ENCODE measurements at places on chromosomes 7 and 10.

- DNase-seq = no peak
Measured at GRCh38 chr10:128080231-128080630, 46.0 kb downstream of the MKI67 start.

GRCh38 chr10:92569071-92569470 lies 4.8 kb downstream of the IDE start:
- no peak for DNase-seq

GRCh38 chr10:3136336-3136735 lies 36.2 kb downstream of the PITRM1 start:
- no peak for DNase-seq

DNA sequence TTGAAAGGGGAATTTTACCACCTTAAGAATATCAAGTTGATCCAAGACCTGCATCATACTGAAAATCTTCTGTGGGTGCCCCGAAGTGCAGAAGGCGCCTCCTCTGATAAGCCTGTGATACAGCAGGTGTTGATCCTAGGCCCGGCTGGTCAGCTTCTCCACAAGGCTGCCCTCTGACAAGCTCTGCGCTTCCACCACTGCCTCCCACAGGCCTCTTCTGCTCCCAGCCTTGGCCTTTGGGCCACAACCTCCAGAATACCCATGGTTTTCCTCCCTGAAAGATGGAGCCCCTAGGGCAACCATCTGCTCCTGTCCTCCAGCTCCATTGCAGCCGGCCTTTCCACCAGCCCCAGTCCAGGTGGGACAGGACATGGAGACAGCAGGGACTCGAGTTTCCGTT lies 5.6 kb upstream of the OGDHL start:
- no peak for DNase-seq

DNA sequence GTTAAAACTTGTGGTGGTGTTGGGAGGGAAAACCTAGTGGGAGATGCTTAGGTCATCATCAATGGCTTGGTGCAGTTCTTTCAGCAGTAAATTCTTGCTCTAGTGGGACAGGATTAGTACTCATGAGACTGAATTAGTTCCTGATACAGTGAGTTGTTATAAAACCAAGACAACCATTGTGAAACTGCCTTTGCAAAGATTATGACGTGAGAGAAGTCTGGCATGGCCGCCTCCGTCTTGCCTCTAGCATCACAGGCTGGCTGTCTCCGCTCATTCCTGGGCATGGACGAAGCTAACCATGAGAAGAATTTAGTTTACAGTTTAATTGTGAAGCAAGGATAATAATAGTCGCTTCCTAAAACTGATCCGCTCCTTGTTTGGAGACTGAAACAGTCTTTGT lies 186.4 kb downstream of the KIF20B start:
- DNase-seq = no peak

DNA sequence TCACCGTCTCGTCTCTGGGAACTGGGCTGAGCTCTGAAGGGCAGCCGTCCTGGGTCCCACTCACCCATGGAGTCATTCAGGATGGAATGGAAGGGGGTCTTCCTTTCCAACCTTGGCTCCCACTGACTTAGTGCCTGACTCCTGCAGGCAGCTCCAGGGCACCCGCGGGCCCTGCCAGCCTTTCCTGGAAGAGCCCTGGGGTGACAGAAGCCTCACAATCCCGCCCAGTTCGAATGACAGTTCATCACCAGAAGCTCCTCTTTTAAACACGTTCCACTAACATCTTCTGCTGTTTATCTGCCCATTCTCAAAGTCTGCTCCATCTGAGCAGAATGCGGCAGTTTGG lies 110.6 kb downstream of the TNS3 start:
- DNase-seq = no peak

DNA sequence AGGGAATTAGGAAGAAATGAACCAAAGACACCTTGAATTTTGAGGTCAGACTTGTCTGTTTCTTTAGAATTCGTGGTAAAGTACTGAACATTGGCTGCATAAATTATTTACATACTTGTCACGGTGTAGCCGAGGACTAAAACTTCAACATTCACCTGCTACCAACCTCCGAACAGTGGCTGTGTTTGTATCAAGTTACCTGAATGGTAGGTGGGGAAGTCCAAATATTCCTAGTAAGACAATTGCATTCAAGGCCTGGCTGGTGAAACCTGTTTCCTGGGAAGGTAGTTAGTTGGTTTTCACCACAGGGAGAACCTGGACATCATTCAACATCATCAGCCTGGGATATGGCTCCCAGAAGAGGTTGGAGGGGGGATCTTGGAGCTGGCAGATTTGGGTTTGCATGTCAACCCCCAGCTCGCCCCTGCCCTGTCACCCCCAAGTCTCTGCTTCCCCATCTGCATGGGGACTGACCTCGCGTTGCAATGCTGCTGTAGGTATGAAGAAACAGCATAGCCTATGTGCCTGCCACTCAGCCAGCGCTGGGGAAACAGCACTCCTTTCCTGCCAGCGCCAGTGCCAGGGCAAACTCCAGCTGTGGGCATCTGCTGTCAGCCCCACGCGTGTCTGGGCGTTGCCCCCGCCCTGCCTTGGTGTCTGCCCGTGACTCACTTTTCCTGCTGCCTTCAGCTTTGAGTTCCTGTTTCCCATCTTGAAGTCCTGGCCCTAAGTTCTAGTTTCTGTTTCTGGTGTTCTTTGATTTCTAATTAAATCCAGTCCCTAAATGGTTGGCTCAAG lies 12.7 kb upstream of the LARP4B start:
- no peak for DNase-seq

GRCh38 chr7:158388928-158389327 lies 198.7 kb downstream of the PTPRN2 start:
- no peak for DNase-seq

DNA sequence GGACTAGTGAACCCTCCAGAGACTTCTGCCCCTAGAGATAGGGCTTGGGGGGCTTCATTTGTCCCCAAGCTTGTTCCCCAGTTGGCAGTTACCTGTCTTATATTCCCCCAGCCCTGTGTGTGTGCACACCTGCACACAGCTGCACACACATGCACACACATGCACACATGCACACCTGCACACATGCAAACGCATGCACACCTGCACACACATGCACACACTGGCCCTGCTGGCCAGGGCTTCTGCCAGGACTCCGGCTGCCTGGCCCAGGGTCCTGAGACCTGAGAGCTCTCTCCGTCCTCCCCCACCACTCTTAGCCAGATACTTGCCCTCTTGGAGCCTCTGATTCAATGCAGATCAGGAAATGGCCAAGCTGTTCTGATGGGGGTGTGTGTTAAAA lies 6.7 kb downstream of the ZMIZ1 start:
- DNase-seq = no peak

DNA sequence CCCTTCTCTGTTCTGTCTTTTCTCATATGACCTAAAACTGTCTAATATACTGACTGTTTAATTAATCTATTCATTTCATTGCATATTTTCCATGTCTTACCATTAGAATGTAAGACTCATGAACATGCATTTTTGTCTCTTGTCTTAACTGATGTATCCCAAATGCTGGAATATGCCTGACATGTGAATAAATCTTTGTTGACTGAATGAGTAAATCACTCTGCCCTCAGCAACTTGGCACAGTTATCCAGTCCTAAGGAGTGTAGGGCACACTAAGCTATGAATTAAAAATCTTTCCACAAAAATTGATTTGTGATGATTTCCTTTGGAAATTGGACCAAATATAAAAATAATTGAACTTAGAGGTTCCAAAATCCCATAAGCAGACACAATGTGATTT lies 111.3 kb downstream of the ETV1 start:
- DNase-seq = no peak

GRCh38 chr7:41994746-41995110 lies 242.3 kb downstream of the GLI3 start:
- no peak for DNase-seq

GRCh38 chr10:102917314-102917961 lies 656 bp upstream of the CNNM2 start:
- DNase-seq = no peak

GRCh38 chr7:88155756-88156155 lies 64.1 kb downstream of the SRI start:
- no peak for DNase-seq

GRCh38 chr7:20785157-20786048 lies 1.3 kb downstream of the SP8 start:
- no peak for DNase-seq

DNA sequence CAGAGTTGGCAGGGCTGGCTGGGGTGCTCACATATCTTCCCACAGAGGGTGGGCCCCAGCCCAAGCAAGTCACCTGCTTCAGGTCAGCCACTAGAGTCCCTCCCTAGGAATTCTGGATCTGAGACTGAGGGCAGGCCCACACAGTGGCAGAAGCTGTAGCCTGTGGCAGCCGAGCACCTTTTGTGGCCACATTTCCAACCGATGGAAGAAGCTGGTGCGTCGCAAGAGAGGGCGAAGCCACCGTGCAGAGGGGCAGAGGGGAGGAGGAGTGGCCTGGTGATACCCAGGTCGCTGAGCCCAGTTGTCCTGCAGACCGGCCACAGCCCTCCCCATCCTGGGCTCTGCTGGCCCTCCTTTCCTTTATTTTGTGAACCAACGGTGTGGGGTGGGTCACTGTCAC lies 5.3 kb downstream of the POLM start:
- DNase-seq = no peak

DNA sequence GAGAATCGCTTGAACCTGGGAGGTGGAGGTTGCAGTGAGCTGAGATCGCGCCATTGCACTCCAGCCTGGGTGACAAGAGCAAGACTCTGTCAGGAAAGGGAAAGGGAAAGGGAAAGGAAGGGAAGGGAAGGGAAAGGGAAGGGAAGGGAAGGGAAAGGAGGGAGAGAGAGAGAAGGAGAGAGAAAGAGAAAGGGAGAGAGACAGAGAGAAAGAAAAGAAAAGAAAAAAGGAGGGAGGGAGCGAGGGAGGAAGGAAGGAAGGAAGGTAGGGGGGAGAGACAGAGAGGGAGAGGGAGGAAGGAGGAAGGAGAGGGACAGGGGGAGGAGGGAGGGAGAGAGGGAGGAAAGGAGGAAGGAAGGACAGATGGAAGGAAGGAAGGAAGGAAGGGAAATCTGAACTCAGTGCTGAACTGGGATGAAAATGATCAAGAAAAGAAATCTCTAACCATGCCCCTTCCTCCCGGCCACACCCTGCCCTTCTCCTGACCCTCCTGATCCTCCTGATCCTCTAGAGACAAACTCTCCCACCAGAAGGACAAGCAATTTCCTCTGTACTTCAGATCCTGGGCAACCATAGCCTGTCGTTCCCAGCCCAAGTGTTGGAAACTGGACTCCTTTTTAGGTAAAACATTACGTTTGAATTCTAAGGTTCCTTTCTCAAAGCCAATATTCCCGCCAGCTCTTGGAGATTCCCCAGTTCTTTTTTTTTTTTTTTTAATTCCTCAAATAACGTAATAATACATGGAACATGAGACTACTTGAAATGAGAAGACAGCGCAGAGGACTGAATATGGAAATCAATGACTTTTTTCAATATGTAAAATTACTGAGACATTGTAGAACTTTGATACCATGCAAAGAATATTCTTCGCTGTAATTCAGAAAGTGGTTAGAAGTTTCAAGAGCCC lies 32.1 kb downstream of the NMT2 start:
- DNase-seq = no peak

DNA sequence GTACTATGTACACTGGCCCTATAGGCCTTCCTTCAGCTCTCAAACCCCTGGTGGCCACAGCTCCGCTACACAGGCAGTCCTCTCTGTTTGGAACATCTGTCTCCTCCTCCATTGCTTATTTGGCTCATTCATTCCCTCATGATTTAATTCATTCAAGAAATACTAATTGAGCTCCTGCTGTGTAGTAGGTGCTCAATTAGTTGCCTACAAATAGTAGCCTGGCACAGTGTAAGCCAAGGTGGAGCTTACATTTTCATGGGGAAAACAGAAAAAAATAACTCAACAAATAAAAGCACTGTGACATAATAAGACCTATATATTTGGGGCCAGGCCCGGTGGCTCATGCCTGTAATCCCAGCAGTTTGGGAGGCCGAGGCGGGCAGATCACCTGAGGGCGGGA lies 3.4 kb upstream of the FIS1 start:
- no peak for DNase-seq

GRCh38 chr10:59075576-59075975 lies 100.9 kb upstream of the PHYHIPL start:
- no peak for DNase-seq

DNA sequence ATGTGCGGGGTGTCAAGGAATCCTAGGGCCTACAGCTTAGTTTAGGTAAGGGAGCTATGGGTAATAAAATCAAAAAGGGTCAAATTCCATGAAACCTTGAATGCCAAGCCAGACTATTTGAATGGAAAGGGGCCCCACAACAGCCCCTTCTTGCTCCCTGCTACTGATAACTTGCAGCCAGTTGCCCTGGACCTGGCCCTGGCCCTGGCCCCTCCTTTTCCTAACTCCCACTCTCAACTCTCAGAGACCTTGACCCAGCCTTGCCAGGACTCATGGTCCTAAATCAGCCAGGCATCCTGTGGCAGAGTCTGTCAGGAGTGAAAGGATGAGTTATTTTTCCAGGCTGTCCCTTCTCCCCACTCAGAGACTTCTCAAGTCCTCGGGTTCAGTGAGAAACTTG lies 5.9 kb downstream of the KCNIP2 start:
- DNase-seq = no peak

GRCh38 chr10:104648421-104648820 lies 7.3 kb downstream of the SORCS3 start:
- no peak for DNase-seq

DNA sequence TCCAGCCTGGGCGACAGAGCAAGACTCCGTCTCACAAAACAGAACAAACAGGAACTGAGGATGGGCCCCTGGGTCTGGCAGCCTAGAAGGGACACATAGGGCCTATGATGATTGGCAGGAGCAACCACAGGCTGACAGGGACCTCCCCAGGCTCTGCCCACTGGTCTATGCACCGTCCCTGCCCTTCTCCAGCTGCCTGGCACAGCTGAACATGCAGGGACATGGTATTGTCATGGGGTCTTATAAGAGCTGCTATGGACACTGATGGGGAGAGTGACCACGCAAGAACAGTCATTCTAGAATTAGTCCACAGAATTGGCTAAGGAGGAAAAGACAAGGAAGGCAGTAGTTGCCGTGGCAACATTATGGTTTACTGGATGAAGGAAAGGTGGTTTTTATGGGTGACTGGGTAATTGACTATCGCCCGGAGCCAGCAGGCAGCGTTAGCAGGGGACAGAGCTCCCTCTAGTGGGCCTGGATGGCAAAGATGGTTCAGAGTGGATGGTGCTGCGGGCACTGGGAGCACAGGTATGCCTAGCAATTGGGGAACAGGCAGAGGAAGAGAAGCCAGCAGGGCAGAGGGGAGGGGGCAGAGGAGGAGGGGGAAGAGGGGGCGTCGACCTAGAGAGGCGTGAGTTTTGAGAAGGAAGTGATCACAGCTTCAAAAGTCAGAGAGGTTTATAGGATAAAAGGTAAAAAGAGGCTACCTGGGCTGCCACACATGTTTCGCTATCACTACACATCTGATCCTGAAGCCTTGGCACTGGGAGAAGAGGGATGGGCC lies 7.8 kb upstream of the TRIM56 start:
- DNase-seq = peak; percentile 31

GRCh38 chr7:142866361-142867096 lies 11.7 kb downstream of the EPHB6 start:
- no peak for DNase-seq
